ENCODE measurements at places on chromosomes 11 and 22.

- DNase-seq = peak; percentile 71
Measured at GRCh38 chr11:68257477-68258362, 14.1 kb downstream of the C11orf24 start.

- DNase-seq = no peak
Measured at GRCh38 chr11:28835317-28835716, 727.1 kb downstream of the METTL15 start.

- no peak for DNase-seq
Measured at GRCh38 chr22:43203471-43203981, 16.6 kb upstream of the TTLL12 start.

GRCh38 chr22:33111491-33111890 is 53.3 kb upstream of the SYN3 start:
- no peak for DNase-seq

- DNase-seq = no peak
Measured at GRCh38 chr11:126633330-126633729, 277.8 kb downstream of the ST3GAL4 start.

DNA sequence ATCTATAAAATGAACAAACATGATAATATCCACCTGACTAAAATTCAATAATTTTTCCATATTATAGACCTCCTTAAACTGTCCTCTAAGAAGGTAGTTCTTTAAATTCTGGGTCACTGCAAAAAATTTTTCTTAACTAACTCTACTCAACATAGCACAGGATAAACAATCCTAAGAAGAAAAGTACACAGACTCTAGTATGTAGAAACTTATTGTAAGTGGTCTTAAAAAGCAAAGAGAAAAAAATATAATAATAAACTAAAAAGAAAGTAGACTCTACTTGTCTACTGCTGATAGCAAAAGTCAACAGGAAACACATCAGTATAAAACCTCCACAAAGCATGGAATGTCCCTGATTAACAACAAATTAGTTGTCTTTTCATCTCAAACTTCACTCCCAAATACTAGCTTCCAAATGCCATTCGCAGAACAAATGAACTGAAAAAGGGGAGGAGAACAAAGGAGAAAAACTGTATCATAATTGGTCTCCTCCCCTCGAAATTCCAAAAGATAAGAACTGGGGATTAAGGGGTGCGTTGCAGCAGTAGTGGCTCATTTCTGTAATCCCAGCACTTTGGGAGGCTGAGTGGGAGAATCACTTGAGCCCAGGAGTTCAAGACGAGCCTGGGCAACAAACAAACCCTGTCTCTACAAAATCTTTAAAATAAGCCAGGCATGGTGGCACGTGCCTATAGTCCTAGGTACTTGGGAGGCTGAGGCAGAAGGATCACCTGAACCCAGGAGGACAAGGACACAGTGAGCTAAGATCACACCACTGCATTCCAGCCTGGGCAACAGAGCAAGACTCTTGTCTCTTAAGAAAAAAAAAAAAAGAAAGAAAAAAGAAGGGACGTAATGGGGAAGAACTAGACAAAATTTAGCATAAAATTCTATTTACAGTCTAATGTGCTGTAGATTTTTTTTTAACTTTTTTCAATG is 6.5 kb downstream of the FCHSD2 start:
- no peak for DNase-seq

DNA sequence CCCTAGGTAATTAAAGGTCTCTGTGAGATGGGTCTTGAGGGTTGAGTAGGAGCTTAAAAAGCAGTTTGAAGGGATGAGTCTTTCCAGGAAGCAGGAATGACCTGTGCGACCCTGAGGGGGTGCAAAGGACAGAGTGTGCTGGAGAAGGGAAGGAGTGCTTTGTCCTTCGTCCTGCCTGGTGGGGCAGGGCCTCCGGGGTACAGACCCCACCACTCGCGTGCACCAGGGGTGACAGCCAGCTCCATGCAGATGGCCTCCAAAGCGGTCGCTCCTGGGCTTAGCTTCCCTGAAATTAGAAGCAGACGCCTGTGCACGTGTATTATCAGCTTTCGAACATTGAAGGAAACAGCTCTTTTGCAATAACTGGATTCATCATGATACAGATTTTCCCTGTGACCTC is 959.8 kb downstream of the BRD1 start:
- DNase-seq = no peak

DNA sequence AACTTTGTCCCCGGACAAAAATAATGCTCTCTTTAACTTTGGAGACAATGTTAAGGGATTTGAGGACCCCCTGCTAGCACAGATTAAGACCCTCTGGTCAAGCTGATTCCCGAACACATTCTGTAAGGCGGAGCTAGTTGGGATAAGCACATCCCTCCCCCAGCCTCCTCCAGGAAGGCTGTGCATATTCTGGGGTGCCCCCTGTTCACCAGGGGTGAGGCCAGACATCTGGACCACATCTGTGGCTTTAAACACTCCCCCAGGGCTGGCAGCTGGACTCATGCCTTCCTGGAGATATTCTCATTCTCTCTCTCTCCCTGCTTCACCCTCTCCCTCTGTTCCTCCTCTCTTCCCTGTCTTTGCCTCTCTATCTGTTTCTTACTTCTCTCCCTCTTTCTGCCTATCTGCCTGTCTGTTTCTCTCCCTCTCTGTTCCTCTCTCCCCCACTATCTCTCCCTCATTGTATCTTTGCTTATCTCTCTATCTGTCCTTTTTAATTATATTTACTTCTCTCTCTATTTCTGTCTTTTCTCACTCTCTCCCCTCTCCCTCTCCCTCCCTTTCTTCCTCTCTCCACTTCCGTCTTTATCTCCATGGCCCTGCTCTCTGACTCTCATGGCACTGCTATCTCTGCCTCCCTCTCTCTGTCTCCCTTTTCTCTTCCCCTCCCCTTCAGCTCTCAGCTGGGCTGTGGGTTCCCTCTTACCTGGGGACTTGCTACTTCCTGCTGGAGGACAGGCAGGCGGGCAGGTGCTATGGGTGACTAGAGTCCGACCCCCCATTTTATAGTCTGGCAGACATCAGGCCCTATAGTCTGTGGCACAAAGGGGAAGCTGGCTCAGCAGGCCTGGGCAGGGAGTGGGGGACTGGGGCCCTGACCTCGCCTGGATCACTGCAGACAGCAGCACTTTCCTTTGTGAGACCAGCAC is at the start of gene CRYBB1:
Gene CRYBB1 (minus strand): TSS at position 757 of the 929 bp plus-strand sequence. CDS start 1,708 bp downstream, outside the sequence.
- DNase-seq = no peak

DNA sequence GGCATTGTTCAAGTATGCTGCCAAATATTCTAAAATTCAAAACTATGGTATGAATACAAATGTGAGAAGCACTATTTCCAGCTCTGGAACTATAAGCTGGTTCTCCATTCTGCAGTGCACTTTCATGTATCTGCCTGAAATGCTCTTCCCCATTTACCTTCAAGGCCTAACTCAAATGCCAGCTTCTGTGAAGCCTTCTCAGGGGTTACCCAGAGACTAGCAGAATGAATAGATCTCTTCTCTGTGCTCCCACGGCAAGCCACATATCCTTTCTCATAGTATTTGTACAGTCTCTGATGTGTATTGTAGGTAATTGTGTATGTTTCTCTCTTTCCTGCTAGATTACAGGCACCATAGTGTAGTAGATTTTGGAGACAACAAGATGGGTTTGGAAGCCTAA is 4.1 kb downstream of the HOATZ start:
- no peak for DNase-seq

GRCh38 chr11:11843211-11843621 is 1.4 kb downstream of the USP47 start:
- peak; percentile 61 for DNase-seq

- no peak for DNase-seq
Measured at GRCh38 chr22:17678817-17679385, 40.3 kb downstream of the BCL2L13 start.

DNA sequence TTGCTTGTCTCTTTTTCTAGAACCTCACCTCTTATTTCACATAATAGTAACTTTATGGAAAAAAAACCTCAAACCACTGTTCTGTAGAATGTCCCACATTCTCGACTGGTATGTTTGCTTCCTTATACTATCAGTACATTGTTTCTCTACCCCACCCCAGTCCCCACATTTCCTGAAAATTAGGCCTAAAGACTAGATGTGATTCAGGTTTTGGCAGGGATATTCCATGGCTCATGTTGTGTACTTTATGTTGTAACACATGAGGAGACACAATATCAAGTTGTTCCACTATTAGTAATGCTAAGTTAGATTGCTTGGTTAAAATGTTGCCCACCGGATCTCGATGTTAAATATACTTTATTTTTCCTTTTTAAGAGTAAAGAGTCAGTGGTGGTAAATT is 34.7 kb downstream of the DDIAS start:
- no peak for DNase-seq

GRCh38 chr11:48050304-48050703 is 69.9 kb downstream of the PTPRJ start:
- DNase-seq = no peak

DNA sequence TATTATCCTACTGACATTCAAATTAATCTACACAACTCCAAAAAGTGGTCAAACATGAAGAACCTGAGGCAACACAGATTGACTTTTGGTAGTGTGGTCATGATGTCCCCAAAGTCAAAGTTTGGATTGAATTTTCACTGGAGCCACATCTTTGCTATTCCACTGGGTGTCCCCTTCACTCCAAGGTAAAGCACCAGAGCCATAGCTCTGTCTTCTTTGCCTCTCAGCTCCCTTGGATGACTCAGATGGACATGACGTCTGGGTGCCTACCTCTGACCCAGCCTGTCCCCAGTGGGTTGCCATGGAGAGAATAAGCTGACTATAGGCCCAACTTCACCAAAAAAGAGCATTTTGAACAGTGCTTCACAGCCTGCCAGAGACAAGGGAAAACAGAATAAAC is 57.4 kb upstream of the ARHGAP42 start:
- DNase-seq = no peak

GRCh38 chr11:65440831-65441499 is 18.4 kb downstream of the NEAT1 start:
- no peak for DNase-seq

GRCh38 chr11:67437082-67437808 is at the start of gene PTPRCAP:
Gene PTPRCAP, minus strand, starts transcription at chr11:67437682. Its CDS starts 63 bp downstream, at chr11:67437619.
- DNase-seq = no peak

GRCh38 chr22:17882727-17883126 is 108.5 kb upstream of the BID start:
- DNase-seq = no peak

- peak; percentile 16 for DNase-seq
Measured at GRCh38 chr11:131977854-131978253, 607.4 kb downstream of the NTM start.

GRCh38 chr11:1072821-1073231 is 1.8 kb upstream of the MUC2 start:
- no peak for DNase-seq

DNA sequence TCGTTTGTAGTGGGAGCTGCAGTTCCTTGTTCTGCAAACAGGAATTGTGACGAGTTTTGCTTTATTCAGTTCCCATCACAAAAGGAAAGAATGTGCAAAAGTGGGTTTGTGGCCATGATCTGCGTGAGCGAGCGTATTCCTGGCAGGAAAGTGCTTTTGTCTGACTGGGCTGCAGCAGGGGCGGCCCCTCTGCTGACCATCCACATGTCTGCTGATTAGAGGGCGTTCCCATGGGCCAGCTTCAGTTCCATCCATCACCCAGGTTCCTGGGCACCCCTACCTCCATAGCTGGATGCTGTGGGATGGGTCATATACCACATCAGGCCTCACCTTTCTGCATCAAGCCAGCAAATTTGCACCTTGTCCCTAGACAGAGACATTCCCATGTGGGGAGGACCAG is 28.9 kb upstream of the GAL start:
- no peak for DNase-seq

Measured in AG09309 (cell line).